Stimulated activated naive CD8-positive, alpha-beta T cell treated with anti-CD3 and anti-CD28 coated beads, Interleukin-15, Interleukin-2, amounts not matched to agents 100 U/mL and 50 U/mL, for 24 hours (primary cell): ENCODE measurements at places on chromosomes 1 and 21.
A peak's percentile ranks its signal among the peaks of the same experiment; 100 is the strongest.

DNA sequence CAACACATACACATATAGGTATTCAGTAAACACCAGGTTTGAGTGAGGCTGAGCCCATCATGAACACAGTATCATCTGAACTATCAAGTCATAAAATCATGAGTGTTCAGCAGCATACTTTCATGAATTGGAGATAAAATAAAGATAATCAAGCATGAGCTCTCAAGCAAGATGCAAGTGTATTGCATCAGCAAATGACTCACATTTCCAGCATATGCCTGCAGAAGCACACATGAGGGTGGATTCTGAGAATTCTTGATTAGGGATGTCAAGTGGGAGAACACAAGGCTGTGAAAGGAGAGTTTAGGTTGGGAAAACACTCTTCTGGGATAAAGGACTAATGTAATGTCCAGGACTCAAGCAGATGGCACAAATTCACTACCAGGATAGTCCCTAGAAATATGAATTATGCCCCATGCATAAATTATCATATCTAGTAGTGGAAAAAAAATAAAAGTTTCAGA lies 299.2 kb downstream of the SRGAP2C start:
- no peak for DNase-seq

DNA sequence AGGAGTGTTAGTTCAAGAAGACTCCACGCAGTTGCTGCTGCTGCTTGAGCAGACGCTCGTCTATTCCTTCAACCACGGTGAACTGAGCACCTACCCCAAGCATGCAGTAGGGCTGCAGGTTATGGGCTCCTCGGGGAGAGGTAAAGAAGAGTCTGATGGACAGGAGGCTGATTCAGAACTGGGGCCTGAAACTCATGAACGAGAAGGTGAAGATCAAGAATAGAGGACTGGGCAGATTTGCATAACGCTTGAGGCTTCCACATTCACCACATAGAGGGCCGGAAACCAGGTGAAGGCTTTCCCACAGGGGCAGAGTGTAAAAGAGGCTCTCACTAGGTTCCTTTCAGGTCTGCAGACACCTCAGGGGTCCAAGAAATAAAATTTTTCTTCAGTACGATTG lies 9.1 kb downstream of the ABCA4 start:
- no peak for DNase-seq

GRCh38 chr21:46295996-46296752 lies 10.0 kb downstream of the YBEY start:
- DNase-seq, result peak; percentile 68

- DNase-seq, result no peak
These were observed 12.1 kb downstream of the ZZZ3 start for GRCh38 chr1:77670330-77670729.

DNA sequence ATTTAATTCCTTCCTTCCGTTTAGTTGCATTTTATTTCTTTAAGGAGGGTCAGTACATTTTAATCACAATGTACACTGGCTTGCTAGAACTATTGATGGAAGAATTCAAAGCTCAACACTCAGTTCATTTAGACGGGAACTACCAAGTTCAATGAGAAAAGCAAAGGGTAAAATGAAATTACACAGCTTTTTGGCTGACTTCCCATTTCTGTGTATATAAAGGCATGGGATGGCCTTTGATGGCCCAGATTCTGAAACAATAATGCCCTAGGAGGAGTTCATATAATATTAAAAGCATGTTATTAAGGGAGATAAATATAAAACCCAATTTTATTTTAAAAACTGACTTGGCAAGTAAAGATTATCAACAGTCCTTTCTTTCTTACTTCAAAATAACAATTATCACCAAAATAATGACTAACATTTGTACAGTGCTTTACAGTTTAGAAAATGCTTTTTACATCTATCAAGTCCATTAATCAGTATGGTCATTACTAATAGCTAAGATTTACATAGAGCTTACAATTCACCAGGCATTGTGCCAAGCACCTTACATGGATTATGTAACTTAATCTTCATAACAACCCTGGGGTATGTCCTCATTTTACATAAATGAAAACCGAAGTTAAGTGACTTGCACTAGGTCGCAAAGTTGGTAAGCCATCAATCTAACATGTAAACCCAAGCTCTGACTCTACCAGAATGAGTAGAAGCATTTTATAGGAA lies 402.4 kb downstream of the OMA1 start:
- no peak for DNase-seq

DNA sequence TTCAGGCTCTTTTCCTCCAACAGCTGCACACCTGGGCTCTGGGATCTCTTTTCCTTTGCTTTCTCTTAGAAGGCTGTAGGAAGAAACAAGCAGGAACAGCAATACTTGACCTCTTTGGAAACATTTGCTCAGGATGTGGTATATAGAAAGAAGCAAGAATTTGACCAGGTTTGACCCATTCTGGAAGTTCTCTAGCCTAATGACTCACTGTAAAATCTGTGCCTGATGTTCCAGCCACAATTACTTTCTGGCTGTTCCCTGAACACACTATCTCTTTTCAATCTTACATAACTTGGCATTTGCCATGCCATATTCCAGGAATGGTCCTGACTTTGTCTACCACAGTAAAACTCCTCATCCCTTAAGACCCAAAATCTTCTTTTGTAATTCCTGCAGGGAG lies 419.9 kb upstream of the DAB1 start:
- DNase-seq, result no peak

GRCh38 chr1:226627050-226627755 lies 78.6 kb downstream of the STUM start:
- DNase-seq, result no peak

GRCh38 chr1:84376000-84376910 lies 22.0 kb upstream of the DNASE2B start:
- DNase-seq, result no peak

- no peak for DNase-seq
These were observed 109.9 kb downstream of the KIAA0319L start for GRCh38 chr1:35447278-35447677.

DNA sequence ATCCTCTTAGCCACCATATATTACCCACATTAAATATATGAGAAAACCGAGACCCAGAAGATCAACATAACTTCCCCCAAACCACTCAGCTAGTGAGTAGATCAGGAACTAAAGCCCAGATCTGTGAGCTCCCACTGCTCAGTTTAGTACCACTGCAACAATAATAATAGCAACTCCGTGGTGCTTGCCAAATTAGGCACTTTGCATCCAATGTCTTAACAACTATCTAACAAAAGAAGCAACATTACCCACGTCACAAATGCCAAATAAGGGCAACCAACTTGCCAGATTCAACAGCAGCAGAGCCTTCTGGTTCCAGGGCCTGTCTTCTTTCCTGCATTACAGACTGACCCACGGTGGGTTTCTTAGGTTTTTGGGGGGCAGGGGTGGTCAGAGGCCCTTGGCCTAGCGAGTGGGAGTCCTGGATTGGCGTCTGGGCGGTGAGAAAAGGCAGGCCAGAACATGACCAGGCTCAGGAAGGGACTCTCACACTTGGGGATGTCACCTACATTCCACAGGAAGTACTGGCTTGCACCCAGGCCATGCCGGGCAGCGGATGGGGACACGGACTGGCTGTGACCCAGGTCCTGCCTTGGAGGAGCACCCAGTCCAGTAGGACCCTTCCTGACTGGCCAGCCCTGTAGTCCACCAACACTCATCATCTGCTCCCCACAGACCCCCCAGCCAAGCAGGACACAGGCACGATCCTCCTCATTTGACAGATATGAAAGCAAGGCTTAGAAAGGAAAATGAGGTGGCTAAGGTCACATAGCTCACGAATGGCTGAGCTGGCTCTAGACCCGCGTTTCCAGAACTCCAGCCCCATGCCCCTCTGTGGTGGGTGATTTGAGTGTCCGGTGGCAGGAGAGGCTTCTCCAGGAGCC lies 4.6 kb downstream of the HCRTR1 start:
- no peak for DNase-seq

DNA sequence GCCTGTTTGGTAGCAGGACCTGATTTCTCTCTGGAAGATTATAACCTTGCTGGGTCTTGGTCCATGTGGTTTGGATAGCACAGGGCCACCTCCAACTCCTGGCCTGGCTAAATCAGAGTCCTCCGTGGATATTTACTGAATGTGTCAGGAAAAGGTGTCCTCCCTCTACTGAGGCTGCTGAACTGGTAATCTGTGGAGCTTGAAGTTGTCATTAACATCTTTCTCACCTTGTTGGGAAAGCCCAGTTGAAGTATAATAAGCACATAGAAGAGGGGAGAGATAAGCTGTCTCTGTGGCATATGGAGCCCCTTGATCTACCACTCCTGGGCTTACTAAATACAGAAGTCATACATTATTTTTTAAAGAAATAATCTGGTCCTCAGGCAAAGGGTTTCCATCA lies 294.3 kb upstream of the B3GALT2 start:
- DNase-seq, result no peak

DNA sequence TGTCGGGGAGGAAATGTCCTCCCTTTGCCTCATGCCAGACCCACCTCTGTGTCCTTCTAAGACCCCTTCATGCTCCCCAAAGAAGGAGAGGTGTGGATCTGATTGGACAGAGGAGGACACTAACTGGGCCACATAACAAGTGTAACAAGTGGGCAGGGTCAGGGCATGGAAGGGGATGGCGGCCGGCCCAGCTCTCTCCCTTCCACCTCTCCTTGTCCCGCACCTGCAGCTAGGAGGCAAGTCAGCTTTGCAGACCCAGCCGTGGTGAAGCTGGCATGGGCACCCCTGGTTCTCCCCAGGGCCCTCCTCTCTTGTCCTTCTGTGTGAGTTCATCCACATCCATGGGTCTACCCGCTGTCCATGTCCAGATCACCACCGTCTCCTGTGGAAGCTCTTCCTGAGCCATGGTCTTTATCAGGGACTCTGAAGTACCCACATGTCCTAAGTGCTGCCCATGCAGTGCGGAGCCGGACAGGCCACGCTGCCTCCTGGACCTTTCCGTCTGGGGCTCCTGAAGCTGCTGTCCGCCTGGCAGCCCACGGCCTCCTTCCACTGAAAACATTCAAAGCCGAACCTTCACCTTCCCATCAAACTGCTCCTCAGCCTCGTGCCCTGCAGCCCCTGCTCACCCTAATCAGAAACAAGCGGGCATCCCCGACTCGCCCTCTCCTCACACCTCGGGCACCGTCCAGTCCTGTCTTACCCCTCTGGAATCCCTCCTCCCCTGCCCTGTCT lies 460.5 kb downstream of the PTPRU start:
- no peak for DNase-seq

GRCh38 chr1:64124704-64125440 lies 78.6 kb upstream of the UBE2U start:
- no peak for DNase-seq

DNA sequence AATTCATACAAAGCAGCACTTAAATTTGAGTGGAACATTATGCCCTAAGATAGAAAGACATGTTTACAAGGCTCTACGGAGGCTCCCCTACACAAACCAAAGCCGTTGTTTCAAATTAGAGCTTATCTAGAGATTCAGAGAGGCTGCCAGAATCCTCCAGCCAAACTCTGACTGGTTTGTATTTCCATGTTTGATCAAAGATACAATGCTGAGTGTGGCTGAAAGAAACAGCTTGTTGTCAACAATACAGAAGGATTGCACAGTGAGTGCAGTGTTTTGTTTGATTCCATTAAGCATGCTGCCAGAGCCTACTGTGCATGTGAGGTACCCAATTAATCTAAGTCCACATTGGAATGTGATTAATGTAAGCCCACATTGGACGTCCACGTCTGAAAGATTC lies 402.7 kb downstream of the DISC1 start:
- DNase-seq, result no peak

DNA sequence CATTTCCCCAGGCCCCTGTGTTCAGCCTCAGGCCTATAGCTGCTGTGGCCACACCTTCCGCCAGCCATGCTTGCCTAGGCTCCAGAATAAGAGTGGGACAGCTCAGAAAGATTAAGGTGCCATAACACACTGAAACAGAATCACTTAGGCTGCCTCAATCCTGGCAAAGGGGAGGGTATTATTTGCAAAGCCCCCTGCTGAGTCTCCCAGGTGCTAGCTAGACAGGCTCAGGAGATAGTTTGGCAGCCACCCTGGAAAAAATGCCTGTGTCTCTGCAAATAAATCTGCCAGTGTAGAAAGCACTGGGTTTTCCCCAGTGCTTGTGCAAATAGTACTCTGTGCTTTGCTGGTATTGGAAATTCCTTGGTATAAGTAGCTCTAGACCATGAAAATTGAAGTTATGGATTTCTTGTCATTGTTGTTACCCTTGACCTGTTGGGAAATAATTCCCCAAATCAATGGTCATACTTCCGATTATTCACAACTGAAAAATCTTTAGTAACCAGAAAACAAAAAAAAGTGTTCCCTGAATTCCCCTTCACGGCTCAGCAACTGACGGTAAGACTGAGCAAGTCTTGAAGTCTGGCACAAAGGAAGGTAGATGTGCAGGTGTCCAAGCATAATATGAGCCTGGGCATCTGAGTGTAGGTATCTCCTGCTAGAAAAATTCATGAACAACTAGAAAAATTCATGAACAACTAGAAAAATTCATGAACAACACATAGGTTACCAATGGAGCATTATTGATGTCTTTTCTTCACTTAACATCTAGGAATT lies 56.9 kb downstream of the PROX1 start:
- no peak for DNase-seq

DNA sequence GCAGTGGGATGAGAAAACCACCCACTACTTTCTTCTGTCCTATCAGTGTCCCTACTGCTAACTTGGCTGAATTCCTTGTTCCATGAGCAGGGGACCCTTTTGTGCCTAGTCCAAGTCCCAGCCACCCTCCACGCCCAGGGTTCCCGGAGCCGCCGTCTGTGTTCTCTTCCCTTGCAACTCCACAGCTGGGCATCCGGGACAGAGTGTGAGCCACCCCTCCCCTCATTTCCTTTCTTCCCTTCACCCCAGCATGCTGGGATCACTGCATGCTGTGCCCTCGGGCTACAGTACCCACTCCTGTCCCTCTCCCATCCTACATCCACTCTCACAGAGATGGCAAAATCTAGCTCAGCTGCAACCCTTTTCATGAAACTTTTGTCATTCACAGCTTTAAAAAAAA lies 44.5 kb downstream of the PGBD5 start:
- no peak for DNase-seq

DNA sequence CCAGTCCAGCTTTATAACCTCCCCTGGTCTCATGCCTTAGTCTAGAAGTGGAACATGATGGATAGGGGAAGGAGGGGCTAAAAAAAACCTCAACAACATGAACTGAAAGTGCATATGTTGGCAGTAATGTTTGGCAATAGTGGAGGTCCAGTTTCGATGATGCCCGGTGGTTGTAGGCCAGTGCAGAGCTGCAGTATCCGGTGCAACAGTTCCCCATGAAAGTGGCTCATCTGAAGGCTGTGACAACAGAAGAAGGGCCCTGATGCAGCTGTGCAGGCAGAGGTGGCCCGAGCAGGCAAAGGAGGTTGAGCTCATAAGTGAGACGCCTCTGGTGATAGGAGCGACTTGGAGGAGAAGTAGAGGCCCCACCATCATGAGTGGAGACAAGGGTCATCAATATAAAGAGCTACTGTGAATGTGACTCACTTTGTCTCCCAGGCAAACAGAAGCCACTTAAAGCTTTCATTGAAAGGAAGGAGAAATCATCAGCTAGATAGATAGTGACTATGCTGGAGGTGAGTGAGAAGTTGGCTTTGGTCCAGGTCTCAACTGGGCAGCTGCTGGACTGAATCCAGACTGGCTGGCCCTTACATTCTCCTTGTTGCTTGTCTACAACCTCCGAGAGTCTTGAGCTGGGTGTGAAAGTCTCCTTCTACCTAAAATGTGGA lies 10.2 kb upstream of the CREG1 start:
- no peak for DNase-seq
